ENCODE measurements at places on chromosomes 4 and X.

DNA sequence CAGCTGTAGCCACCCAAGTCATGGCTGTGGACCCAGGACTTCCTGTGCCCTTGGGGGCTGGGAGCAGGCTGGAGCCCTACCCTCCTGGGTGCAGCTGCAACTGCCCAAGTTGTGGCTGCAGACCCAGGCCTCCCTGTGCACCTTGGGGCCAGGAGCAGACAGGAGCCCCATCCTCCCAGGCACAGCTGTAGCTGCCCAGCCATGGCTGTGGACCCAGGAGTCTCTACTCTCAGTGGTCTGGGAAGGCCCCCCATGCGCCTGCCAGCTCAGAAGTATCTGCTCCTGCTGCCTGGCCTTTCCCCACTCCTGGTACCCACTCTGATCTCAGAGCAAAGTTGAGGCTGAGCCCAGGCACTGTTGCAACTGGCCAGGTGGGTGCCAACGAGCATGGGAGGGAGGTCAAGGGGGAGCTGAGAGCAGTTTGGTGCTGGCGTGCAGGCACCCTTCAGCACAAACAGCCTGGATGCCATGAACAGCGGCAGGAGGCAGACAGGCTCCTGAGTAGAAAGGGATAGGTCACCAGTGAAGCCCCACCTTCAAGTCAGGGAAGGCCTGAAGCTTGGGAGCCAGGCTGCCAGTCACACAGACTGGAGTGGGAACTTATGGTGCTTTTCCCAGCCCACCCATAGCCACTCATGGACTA, 21.5 kb downstream of the PRRG1 start:
- DNase-seq = no peak

- DNase-seq = no peak
Measured at GRCh38 chr4:111813555-111814140, 331.6 kb upstream of the FAM241A start.

DNA sequence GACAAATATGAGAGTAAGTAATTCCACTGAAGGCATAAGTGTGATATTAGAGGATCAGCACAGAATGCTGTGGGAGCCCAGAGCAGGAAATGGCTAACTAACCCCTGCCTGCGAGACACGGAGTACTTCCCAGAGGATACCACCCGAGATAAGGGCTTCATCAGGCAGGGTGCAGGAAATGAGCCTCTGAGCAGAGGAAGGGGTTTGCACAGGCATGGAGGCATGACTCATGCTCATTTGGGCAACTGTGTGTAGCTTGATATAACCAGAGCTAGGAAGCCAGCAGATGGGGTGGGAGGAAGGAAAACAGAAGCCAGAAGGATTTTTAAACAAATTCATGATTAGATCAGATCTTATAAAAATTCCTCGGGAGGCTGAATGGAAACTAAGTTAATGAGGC, 70.0 kb upstream of the TSPAN5 start:
- DNase-seq = no peak

DNA sequence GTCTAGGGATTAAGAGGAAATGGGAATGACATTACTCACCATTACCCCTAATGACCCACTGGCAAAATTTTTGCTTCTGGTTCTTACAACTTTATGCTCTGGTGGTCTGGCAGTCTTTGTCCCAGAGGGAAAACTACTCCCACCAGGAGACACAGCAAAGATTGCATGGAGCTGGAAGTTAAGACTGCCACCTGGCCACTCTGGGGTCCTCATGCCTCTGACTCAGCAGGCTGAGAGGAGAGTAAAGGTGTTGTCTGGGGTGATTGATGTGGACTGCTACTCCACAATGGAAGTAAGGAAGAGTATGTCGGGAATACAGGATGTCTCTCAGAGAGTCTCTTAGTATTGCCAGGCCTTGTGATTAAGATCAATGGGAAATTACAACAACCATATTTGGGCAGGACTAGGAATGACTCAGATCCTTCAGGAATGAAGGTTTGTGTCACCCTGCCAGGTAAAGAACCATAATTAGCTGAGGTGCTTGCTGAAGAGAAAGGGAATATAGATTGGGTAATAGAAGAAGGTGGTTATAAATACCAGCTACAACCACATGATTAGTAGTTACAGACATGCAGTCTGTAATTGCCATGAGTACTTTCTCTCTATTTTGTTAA, 215.5 kb downstream of the GPAT3 start:
- no peak for DNase-seq

DNA sequence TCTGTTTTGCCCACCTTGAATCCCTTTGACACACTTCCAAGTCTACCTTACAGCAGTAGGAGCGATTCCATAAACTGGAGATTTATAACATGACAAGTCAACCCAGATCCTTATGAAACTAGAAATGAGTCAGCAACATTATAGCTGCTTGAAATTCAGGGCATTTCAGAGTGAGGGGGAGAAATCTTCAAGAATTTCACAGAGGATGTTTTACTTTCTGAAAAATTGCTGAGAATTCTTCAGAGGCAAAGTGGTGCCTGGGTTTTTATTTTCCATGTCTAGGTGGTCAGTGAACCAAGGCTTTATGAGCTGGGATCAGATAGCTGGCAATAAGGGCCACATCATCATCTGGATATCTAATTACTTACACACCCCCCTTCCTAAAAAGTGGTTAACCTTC, 119.8 kb downstream of the PPARGC1A start:
- no peak for DNase-seq

- DNase-seq = no peak
Measured at GRCh38 chr4:156732634-156733033, 239.0 kb downstream of the PDGFC start.

DNA sequence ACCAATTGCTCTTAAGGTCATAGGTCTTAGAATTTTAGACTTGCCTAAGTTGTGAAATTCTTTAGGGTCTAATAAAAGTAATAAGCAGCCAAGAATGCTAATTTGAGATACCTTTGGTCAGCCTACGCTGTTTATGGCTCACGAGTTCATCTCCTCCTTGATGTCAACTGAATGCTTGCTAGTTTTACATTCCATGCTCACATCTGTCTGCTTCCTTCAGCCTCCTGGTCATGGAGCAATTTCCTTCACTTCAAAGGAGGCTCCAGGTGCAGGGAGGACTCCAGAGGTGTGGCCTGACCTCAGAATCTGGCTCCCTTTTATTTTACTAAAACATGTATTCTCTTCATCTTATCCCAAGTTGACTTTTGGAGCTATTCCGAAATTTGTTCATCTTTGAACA, 23.3 kb upstream of the LNX1 start:
- DNase-seq = no peak

DNA sequence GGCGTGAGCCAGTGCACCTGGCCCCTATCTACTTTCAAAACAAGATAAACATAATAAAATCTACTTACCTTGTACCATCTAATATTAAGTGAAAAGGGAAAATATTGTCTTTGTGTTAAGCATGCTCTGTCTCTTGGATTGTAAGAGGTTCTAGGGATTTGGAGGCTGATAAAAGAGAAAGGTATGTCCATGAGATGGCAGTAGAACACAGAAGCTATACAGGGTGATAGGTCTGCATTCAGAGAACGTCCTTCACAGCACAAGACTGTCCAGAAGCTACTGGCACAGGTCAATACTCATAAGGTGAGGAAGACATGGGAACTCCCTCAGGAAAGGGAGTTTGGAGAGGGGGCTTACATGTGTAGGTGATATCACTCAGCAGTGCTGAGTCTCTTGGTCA, 135.5 kb downstream of the TMEM47 start:
- no peak for DNase-seq

DNA sequence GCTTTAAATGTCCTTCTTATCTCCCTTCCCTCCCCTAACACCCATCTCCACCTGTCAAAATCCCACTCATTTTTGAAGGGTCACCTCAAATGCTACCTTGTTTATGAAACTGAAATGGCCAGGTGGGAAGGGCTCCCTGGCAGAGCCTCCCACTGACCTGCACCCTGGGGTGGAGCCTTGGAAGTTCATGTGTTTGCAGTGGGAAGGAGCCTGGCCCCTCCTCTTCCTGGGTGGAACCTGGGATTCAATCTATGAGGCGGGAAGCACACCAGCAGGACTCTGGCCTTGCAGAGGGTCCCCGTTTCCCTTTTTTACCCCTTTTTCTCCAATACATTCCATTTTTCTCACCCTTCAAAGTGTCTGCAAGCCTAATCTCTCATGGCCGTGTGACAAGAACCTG, 197.4 kb downstream of the ENOX2 start:
- no peak for DNase-seq

DNA sequence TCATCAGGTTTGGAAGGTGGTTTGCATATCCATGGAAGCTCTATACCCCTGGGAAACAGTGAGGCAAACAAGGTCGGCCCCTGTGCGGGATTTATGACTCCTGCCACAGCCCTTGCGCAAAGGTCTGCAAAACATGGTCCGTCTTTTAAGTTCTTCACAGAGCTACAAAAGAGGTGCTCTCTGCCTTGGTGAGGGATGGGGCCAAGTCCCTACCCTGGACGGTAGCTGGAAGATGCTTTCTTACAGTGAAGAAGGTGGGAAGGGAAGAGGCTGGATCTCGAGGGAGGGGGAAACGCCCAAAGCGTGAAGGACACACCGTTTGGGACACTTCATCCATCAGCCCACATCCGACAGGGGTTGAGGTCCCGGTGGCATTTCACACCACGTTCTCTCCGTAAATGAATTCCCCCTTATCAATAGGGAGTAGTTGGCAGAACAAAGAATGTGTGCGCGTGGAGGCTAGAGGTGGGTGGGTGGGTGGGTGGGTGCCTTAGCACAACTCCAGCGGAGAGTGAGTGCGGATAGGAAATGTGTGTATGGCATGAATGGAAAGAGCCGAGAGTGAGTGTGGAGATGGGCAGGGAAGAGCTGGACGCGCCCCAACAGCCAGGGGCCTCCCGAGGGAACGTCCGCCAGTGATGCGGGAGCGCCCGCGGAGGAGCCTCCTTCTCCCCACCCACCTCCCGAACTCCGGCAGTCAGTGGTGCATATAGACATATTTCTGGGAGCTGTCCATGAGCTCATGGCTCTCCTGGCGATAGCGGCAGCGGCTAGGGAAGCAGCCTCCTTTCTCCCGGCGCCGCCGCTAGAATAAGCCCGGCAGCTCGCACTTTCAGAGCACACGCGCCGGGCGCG, 68.3 kb downstream of the LARP7 start:
- DNase-seq = no peak

DNA sequence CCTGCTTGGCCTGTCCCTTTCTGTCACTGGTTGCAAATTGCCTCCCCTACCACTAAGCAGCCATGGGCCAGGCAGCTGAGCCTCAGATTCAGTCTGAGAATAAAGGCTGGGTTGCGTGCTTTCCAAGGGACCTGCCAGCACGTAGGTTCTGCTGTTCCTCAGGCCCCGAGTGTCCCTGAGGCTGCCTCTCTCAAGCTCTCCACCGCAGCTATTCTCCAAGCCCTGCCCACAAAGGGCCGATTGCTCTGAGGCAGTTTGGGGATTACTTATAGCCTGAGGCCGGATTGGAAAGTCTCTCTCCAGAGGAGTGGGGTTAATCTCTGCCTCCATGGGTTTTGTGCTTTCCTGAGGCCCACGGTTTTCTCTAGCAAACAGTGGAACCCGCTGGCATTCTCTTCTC, 590.7 kb downstream of the BCOR start:
- no peak for DNase-seq

GRCh38 chrX:10756441-10756840, 136.1 kb upstream of the MID1 start:
- no peak for DNase-seq

- no peak for DNase-seq
Measured at GRCh38 chr4:94635177-94635576, 122.6 kb upstream of the BMPR1B start.

- no peak for DNase-seq
Measured at GRCh38 chrX:153312842-153313241, 8.7 kb downstream of the PNMA6F start.

Measured in stimulated activated CD4-positive, alpha-beta T cell treated with anti-CD3 and anti-CD28 coated beads, Interleukin-1b, Interleukin-23, amount 100 ng/mL, for 1 hour (primary cell).